IMR-90 (cell line): ENCODE measurements at places on chromosomes 7 and 10.

- DNase-seq = no peak
Observed at GRCh38 chr7:43631559-43631958, 48.7 kb downstream of the STK17A start.

- no peak for DNase-seq
Observed at GRCh38 chr10:78351283-78351682, 317.6 kb downstream of the RPS24 start.

- DNase-seq = peak; percentile 43
Observed at GRCh38 chr10:67815571-67816059, 22.4 kb downstream of the DNAJC12 start.

DNA sequence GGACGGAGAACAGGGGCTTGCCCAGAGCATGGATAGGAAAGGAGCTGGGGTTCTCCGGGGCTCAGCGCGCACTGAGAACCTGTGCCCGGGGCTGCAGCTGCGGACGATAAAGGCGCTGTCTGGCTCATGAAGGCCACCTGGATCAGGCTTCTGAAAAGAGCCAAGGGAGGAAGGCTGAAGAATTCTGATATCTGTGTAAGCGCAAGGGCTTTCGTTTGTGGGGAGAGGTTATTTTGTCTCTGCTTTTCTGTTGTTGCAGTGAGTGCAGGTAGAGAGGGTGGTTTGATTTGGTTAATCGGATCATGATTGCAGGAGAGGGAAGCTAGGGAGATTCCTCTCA, 250.5 kb downstream of the NSUN6 start:
- no peak for DNase-seq

DNA sequence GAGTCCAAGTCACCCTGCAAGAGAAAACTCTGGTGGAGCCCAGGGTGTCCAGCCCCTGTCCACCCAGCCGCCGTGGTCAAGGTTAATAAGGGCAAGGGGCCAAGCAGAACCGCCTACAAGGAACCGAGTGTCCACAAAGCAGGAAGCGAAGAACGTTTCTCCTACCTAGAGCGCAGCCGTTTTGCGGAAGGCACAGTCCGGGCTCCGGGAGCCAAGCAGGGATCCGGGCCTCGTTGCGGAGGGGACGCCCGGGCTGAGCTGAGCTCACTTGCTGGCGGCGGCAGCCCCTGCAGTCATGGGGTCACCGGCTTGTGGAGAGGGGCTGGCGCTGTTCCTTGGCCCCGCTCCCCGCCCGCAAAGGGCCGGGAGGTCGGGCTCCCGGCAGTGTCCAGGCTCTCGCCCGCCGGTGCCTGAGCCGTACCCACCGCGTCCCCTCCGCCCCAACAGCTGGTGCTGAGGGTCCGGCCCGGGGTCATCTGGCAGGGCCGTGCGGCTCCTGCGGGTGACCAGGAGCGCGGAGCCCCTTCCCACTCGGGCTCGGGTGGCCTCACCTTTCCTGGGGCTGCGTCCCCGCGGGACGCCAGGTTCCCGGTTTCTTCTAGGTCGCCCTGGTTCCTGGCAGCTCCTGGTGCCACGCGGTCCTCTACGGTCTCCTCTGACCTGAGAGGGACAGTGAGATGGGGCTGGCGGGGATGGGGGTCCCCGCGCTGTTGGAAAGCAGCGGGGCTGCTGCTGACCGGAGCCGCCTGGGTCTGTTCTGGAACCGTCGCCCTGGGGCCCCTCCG, 14.0 kb upstream of the ZNF273 start:
- DNase-seq = no peak

- DNase-seq = peak; percentile 43
Observed at GRCh38 chr7:14834456-14834855, 68.1 kb downstream of the DGKB start.
